ENCODE measurements at places on chromosomes 3 and 15. TPM values are rescaled to one million over a fixed set of nuclear protein-coding genes. Genes with fewer than 3 reads are reported as not detected.

RBPMS2 gene
- total RNA-seq = 503 TPM

FHIT gene
- 18.2 TPM for total RNA-seq

DPPA4 gene
- not detected for total RNA-seq

FOXB1 gene
- not detected for total RNA-seq

PP2D1 gene
- total RNA-seq = not detected
